ENCODE measurements at places on chromosomes 2 and 18.

DNA sequence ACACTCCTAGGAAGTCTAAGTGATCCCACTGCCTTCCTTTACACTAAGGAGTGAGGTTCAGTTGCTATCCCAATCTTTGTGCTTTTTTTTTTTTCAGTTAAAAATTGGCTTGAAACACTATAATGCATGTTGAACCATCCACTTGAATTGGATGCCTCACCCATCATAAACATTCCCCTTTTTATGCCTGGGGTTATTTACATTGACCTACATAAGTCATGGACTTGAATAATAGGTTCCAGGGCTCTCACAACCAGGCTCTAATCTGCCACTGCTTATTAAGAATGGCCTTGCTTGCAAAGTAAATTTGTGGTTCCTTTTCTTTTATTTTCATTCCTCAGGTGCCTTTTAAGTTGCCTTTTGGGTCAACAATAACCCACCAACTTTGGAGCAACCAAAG lies 236.1 kb upstream of the MEIS1 start:
- DNase-seq, result no peak

DNA sequence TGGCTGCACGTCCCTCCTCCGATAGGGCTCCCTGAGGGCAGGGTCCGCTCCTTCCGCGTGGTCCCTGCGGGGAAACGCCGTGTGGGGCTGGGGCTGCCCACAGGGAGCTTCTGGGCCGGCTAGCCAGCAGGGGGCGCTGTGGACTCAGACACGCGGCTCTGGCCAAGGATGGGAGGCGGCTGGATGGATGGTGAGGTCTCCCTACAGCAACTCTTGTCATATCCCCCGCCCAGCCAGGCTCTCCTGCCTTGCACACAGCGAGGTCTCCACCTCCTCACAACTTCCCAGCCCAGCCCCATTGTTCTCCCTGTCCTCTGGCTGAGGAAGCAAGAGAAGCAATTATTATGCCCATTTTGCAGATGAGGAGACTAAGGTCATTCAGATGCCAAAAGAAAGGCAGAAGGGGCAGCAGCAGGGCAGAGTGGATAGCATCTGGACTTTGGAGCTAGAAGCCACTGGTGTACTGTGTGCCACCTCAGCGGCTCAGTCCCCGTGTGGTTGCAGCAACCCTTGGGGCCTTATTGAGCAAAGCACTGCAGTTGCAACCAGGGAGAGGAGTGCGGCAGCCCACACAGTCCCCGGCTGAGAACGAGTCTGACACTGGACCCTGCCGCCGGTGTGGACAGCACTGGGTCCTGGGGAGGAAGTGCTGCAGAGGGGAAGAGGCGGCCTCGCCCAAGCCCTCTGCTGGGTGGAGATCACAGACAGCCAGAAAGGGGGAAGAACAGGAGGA lies 99.0 kb downstream of the ZFP36L2 start:
- DNase-seq, result no peak

GRCh38 chr2:68632021-68632420 lies 11.4 kb upstream of the PROKR1 start:
- no peak for DNase-seq

GRCh38 chr2:120310136-120310535 lies 35.8 kb upstream of the INHBB start:
- peak; percentile 69 for DNase-seq

DNA sequence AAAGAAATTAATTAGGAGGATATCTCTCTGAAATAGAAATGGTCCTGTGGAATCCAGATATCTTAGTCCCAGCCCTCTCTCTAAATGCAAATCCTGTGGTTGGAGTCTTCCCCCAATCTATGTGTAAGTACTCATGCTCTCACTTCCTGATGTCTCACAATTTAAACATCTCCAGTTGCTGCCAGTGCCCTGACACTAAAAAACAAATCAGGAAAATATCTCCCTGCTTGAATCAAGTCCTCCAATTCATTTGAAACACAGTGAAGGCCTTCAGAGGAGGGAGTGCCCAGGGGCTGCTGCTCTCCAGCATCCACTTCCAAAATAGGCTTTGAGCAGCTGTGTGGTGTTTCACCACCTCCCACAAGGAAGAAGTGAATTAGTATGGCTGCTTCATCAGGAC lies 413.8 kb downstream of the RAD51AP2 start:
- DNase-seq, result peak; percentile 3

DNA sequence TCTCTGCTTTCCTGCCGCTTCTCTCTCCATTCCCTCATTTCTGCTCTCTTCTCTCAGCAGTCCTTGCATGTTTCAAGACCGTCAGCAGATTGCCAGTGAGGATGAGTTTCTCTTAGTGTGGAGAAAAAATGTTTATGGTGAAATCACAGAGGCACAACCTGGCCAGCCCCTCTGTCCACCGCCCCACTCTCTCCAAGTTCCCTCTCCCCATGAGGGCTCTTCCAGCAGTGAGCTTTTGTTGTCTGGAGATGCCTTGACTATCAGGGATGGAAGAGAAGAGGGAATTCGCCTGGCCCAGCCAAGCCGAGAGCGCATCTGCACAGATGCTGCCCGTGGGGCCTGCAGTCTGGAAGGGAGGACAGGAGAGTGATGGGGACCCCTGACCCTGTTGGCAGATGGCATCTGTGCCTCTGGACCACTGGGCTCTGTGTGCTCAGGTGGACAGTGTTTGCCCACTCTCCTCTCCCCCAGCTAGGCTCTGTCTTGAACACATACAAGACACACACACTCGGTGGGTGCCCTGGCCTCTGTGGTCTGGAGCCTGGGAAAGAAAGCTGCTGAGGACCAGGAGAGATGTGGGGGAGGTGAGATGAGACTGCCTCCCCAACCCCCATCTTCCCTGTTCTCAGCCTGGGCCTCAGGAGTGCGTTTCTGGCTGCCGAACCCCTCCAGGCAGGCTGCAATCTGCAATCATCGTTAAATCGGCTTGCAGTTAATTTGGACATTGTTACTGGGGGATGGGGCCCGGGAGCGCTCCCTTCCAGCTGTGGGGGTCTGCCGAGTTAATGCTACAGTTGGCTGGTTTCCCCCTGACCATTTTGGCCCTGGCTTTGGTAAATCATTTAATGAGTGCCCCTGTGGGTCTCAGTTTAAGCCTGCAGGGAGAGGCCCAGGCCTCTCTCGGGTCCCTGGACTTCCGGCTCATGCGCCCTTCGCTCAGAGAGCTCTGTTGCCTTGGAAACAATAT lies 4.5 kb downstream of the ITM2C start:
- no peak for DNase-seq

DNA sequence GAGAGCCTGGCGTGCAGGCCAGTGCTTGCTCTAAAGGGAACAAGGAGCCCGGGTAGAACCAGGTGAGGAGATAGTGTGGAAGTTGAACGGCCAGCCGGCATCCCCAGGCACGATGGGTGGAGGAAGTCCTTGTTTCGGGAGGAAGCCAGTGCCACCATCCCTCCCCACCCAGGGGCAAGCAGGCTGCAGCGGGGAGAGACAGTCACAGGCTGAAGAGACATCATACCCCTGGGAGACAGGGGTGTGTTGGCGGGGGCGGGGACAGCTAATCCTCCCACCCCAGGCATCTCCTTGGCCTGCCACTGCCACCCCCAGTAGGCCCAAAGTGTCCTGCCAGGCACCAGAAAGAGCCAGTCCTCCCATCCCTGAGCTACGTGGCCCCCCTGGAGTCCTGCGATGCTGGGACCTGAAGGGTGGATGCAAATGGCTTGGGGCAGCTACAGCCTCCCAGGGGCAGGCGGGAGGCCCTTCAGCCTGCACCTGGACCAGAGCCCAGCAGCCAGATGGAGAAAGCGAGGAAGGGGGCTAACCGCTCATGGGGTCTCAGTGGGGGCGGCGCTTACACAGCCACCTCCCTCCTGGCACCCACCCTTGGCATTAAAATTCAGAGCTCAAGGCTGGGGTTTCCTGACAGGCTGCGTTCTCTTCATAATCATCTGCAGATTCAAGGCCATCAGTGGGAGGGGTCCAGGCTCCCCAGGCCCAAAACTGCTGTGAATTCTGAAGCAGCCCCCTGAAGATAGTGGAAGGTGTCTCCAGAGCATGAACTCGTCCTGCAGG lies 14.8 kb upstream of the GPR55 start:
- no peak for DNase-seq

DNA sequence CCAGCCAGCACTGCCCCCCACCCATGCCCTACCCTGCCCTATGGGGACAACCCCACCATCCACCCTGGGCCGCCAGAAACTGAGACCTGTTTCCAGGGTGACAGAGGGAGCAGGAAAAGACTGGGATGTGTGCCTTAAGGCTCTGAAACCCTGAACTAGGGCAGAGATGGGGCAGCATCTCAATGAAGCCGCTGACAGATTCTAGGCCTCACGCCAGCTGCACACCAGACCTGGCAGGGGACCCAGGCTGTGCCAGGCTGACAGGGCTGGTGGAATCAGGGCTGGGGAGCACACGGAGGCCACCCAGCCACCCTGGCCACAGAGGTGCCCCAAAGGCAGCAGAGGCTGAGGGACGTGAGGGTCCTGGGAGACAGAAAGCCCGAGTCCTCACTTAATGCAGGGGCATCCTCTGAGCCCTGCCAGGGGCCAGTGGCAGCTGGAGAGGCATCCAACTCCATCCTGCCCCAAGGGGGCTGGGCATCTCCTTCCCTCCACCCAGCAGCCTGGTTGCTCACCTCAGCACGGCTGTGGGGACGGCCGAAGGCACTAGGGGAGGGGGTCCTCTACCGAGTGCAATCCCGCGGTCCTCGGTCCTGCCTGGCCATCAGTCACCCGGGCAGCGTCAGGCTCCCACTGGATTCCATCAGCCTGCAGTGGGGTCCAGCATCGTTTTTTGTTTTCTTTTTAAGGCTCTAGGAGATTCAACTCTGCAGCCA lies 169.2 kb downstream of the ZFP36L2 start:
- no peak for DNase-seq

DNA sequence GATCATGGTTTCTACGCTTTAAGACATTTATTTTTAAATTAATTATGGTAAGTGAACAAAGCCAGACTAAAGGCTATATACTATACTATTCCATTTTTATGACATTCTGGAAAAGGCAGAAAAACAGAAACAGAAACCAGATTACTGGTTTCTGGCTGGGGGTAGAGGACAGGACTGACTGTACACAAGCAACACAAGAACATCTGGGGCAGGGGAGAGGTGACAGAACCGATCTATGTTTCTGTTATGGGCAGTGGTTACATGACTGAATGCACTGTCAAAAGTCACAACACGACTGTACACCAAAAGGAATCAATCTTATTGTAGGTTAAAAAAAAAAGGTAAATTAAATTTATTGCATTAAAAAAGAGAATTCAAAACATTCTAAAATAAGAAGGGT lies 64.7 kb downstream of the PTPN2 start:
- no peak for DNase-seq

DNA sequence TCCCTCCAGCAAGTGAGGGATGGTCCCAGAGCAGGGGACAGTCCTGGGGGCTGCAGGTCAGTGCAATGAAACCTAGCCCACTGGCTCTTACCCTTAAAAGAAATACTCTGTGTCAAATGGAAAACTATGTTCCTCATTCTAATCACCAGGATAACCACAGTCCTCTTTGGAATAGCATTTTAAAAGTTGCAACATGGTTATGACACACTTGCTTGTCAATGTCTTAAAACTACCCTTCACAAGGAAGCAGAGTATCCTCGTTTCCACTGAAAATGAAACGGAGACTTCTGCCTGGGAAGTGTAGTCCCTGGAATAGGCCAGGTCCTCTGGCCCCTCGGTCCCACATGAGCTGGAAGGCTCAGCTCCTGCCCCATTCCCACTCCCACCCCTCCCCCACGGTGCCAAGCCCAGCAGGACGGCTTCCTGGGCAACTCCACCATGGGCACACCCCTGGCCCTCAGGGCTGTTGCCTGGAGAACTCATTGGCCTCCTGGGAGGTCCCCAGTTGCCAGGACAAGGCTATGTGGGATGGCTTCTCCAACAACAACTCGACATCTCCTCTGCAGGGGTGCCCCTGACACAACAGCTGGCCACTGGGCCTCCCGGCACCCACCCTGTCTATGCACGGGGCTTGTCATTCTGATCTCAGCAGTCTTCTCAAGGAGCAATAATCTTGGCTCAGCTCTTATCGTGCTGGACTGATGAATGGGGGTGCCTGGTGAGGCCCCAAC lies 38.3 kb upstream of the ST3GAL5 start:
- DNase-seq, result no peak

GRCh38 chr2:58313926-58314325 lies 72.8 kb upstream of the FANCL start:
- no peak for DNase-seq

DNA sequence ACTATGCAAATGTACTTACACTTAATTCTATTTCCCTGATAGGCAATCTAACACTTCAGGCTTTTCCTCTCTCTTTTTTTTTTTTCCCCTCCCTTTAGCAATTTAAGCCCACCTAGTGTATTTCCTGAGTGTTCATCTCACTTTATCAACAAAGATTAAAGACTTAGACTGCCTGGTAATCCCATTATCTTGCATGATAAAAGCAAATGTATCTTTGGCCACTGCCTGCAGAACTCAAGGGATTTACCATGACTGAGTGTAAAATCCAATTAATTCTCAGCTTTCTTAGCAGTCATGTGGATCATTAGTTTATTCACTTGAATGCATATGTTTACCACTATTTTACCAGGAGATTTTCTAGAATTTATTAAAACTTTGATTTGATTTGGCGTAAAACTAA lies 1102.2 kb upstream of the GYPC start:
- no peak for DNase-seq

GRCh38 chr18:13179566-13180113 lies 38.9 kb upstream of the LDLRAD4 start:
- DNase-seq, result no peak

GRCh38 chr2:74585406-74586185 lies 31.1 kb downstream of the DOK1 start:
- DNase-seq, result no peak

DNA sequence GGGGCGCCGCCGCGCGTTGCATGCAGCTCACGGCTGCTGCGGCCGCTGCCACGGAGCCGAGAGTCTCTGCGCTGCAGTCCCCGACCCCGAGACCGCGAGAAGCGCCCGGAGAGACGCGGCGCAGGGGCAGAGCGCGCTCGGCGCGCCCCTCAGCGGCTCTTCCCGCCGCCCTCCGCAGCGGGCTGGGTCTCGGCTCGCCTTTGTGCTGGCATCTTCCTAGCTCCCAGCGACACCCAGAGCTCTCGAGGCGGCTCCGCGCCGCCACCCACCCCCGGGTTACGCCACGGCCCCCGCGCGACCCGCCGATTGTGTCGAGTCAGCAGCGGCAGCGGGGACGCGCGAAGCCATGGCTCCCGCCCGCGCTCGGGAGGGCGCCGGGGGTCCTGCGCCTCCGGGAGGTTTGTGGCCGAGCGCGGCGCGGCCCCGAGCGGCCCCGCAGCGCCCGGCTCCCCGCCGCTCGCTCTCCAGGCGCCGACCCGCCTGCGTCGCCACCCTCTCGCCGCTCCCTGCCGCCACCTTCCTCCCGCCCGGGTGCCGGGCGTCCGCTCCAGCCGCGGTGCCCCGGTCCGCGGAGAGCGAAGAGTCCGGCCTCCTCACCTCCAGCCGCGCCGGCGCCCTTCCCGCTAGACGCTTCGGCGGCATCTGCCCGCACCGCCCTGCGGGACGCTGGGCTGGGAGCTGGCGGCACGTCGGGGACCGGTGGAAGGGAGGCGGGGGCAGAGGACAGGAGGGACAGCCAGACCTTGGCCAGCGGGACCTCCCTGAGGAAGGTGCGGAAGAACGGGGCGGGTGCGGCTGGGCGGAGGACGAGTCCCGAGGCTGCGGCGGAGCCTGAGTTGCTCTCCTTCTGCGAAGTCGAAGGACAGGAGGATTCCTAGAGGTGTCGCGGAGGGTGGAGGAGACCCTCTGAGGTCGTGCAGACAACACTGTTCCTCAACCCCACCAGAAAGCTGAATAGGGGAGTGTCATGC lies 46.3 kb upstream of the CCDC150 start:
- DNase-seq, result no peak

Data from GM12864 (cell line).